ENCODE measurements at places on chromosomes 6 and 20.

GRCh38 chr20:57482148-57482547, 42.8 kb downstream of the CTCFL start:
- DNase-seq = no peak

DNA sequence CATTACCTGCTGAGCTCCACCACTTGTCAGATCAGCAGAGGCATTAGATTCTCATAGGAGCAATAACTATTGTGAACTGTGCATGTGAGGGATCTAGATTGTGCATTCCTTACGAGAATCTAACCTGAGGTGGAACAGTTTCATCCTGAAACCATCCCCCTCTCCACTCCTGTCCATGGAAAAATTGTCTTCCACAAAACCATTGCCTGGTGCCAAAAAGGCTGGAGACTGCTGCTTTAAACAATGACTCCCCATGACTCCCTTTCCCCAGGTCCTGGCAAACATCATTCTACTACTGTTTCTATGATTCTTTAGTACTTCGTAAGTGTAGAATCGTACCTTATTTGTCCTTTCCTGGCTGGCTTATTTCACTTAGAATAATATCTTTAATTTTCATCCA, 9.7 kb upstream of the DYNLRB1 start:
- DNase-seq = no peak

DNA sequence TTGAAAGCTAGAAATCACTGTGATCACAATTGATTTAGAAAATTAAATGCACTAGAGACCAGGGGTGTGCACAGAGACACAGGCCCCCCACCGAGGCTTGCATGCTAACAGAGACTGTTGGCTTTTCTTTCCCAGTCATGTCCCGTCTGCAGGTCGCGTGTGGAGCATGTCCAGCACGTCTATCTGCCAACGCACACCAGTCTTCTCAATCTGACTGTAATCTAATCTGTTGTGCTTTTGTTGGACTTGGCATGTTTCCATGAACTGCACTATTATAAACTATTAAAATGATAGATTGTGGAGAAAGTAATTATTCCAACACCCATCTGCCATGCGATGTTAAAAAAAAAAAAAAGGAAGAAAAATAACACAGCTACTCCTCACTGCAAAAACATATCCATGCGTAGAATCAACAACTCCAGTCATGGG, 17.7 kb downstream of the MYLIP start:
- DNase-seq = no peak

DNA sequence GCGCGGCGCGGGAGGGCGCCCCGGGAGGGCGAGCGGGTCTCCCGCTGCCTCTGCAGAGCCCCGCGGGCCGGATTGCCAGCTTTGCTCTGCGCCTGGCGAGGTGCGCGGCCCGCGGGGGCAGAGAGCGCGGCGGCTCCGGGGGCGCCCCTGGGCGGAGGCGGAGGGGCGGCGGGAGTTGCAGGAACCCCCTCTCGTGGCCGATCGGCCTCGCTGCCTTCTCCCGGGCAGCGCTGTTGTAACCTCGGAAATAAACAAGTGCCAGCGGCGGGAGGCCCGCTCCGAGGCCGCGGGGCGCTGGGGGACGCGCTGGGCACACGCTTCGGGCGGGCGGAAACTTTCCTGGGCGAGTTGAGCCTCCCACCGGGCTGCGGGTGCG, 1.2 kb downstream of the CDH4 start:
- no peak for DNase-seq

- peak; percentile 68 for DNase-seq
Measured at GRCh38 chr6:7974938-7975763, 64.6 kb upstream of the TXNDC5 start.

DNA sequence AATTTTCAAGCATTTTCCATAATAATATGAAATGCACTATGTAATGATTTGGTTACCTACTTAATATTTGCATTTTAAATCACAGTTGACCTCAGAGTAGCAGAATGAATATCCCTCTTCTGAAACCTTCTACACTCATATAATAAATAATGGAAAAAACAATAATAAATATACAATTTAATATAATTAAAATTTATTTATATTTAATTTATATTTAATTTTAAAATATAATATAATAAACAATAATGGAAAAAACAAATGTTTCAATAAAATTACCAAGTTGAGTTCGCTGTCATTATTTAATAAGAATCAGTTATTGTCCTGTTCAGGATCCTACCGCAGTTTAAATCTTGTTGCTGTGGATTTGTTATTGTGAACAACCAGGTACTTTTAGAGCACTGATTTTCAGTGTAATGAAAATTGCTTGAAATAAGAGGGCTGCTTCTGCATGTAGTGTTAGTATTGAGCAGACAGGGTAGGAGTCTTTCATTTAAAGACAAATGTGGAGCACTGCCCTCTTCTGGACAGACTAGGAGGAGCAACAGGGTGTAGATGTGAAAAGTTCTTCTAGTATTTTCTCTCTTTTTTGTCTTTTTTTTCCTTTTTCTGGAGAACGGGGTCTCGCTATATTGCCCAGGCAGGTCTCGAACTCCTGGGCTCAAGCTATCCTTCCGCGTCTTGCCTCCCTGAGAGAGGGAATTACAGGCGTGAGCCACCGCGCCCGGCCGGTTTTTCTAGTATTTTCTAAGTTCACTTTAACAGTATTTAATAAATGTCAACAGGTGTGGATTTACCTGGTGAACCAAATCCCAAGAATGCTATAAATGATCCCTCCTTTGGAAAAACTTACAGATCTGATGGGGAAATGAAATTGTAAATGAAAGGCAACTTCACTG, 13.6 kb downstream of the TRAPPC3L start:
- peak; percentile 66 for DNase-seq

GRCh38 chr6:167550941-167551627, 226.2 kb downstream of the TTLL2 start:
- DNase-seq = no peak

Data from hematopoietic multipotent progenitor cell treated with erythropoietin and hydrocortisone succinate and interleukin-3 and kit ligand, for 15 days (in vitro differentiated cells).